Right ventricle myocardium superior (tissue), 1 donor: ENCODE measurements at places on chromosomes 7 and 10. TPM values are rescaled to one million over a fixed set of nuclear protein-coding genes. Genes with fewer than 3 reads are reported as not detected.

JAKMIP3 gene
- total RNA-seq, result 1.5 TPM

SYT15B gene
- 0.89 TPM for total RNA-seq

MKI67 gene
- 2.4 TPM for total RNA-seq

HERC4 gene
- total RNA-seq, result 24.1 TPM

COPS6 gene
- total RNA-seq, result 107 TPM

UCMA gene
- not detected for total RNA-seq

TNS3 gene
- total RNA-seq, result 43.2 TPM

PRSS37 gene
- not detected for total RNA-seq

AKR1C2 gene
- total RNA-seq, result 25.5 TPM

- DNase-seq, result no peak
Observed at GRCh38 chr10:82294874-82295378, 419.9 kb downstream of the NRG3 start.

DNA sequence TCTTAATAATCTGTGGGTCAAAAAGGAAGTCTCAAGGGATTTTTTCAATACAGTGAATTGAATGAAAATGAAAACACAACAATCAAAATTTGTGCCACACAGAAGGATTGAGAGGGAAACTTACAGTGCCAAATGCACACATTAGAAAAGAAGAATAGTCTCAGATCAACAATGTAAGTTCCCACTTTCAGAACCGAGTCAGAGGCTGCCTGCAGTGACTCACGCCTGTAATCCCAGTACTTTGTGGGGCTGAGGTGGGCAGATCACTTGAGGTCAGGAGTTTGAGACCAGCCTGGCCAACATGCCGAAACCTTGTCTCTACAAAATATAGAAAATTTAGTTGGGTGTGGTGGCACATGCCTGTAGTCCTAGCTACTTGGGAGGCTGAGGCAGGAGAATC, 12.5 kb upstream of the KEL start:
- DNase-seq, result no peak

DNA sequence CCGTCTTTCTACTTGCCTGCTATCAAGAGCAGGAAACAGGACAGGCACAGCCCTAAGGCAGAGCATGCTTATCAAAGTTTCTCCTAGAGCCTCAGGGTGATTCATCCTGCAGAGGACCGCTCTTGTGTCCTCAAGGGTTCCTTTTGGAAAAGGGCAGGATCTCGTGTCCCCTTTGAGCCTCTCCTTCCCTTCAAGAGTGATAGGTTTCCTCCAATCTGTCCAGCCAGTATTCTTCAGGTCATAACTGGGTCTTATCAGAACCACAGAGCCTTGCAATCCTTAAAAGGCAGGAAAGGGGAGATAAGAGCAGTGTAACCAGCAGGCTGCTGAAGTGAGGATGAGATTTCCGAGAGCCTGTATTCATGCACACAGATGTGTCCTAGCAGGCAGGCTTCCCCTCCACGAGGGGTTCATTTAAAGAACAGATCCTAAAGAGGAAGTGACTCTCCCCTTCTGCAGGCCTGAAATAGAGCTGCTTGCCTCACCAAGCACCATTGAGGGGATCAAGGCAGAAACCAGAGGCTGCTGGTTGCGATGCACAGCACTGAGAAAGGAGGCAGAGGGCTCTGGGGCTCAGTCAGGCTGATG, 90.5 kb upstream of the SVIL start:
- no peak for DNase-seq

DNA sequence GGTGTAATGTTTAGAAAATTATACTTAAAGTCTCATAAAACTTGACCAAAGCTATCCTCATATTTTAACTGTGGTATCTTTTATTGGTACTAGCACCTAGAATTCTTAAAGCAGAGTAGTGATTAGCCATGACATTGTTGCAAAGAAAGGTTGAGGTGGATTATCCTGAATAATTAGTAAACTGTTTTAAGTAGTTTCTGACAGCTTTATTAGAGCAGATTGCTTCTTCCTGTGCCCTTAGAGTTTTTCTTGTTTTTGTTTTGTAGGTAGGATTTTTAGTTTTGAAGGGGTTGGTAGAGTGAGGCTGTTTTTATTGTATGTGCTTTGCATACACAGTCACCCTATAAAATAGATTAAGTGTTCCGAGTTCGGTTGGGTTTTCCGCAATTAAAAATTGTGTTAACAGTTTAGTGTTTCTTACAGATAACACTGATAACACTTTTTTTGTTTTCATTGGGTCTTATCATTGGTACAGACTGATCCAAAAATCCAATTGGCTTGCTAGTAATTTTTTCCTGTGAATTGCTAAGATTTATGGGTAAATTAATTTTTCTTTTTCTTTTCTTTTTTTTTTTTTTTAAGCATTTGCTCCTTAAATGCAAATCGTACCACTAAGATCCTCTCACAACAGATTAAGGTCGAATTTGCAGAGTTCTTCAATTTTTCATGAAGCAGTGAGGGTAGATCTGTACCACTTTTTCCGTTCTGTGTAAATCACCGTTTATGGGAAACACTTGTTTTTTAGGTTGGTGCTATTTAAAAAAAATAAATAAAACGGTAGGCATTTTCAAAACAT, 2.1 kb upstream of the PBLD start:
- DNase-seq, result no peak

GRCh38 chr10:33869028-33869427, 534.6 kb upstream of the NRP1 start:
- no peak for DNase-seq

- no peak for DNase-seq
Observed at GRCh38 chr10:76621886-76622620, 1015.6 kb downstream of the KCNMA1 start.

DNA sequence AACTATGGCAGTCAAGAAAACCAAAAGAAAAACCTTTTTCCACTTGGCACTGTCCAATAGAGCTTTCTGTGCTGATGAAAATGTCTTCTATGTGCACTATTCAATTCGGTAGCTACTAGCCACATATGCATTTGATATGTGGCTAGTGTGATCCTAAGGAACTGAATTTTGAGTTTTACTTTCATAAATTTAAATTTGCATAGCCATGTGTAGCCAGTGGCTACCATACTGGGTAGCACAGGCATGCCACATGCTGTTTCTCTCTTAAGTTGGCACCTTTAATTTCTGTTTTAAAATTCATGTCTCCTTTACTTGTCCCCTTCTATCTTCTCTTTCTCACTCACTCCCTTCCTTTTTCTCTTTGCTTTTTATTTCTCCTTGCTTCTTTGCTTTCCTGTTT, 455.7 kb downstream of the AUTS2 start:
- no peak for DNase-seq

GRCh38 chr7:93320887-93321286, 88.7 kb downstream of the VPS50 start:
- DNase-seq, result no peak

GRCh38 chr10:79123547-79123963, 54.8 kb downstream of the ZMIZ1 start:
- DNase-seq, result no peak

DNA sequence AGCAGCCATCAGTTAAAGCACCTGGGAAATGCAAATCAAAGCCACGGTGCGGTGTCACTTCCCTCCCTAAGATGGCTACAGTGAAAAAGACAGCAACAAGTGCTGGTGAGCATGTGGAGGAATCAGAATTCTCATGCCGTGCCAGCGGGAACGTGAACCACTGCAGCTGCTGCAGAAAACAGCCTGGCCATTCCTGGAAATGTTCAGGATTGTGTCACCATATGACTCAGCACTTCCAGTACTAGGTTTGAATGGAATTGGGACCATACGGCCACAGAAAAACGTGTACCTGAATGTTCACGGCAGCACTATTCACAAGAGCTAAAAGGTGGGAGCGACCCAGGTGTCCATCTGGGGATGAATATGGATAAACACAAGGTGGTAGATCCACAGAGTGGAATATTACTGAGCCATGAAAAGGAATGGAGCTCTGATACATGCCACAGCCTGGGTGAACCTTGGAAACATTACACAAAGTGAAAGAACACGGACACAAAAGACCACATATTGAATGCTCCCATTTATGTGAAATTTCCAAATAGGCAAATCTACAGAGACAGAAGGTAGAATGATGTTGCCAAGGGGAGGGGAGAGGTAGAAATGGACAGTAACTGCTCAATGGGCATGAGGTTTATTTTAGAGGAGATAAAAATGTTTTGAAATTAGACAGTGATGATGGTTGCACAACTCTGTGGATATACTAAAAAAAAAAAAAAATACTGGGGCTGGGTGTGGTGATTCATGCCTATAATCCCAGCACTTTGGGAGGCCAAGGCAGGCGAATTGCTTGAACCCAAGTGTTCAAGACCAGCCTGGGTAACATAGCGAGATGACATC, 61.6 kb downstream of the MICALL2 start:
- DNase-seq, result no peak

DNA sequence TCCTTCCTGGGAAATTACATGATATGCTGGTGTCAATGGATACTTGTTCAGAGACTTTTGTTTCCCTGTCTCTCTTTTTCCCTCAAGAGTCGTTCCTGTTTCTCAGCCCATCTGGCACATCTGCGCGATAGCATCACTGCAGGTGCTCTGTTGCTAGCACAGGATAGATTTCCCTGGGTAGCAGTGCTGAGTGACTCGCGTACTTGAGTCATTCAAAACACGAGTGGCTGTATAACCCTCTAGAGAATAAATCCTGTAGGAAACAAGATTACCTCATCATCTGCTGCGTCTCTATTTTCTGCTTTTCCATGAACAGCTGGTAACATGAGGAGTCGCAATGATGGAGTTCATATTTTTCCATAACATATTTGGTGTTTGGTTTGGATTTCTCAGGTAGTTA, 452.0 kb upstream of the FZD8 start:
- DNase-seq, result no peak

DNA sequence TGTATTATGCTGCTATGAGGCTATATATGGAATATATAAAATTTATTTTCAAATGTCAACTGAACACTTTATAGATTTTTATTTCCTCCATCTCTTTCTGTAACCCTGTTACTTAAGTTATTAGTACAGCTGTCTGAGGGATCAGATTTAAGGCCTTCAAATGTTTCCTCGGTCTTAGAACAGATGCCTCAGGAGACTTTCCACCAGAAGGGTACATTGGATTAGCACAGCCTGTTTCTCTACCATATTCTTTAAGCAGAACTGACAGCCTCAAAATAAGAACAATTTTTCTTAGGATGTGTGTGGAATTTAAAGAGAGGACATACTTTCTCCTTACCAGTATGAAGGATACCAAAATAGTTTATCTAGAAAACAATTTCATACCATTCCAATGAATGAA, 53.0 kb upstream of the HGF start:
- DNase-seq, result no peak

DNA sequence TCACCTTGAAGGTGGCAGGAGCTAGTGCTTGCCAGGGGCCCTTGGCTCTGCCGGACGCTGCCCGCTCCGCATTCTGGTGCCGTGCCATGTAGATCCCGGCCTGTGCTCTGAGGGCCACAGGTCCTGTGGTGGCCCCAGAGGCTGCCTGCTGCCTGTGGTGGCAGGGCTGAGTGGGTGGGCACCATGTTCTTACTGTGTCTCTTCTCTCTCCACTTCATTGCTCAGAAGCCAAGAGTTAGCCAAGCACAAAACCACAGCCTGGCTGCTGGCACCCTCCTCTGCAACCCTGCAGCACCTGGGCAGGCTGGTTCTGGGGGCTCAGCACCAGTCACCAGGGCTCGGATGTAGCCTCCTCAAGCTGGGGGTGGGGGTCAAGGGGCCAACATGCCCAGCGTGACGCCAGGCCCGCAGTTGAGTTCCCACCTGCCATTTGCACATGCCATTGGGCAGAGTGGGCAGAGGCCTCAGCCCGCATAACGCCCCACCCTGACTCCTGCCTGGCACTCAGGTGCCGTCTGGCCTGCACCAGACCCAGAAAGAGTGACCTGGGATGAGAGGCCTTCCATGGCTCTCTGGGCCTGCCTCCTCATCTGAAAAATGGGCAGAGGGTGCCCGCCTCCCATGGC, 16.3 kb downstream of the ZMIZ1 start:
- no peak for DNase-seq

- DNase-seq, result no peak
Observed at GRCh38 chr7:35331730-35332678, 78.1 kb upstream of the TBX20 start.

DNA sequence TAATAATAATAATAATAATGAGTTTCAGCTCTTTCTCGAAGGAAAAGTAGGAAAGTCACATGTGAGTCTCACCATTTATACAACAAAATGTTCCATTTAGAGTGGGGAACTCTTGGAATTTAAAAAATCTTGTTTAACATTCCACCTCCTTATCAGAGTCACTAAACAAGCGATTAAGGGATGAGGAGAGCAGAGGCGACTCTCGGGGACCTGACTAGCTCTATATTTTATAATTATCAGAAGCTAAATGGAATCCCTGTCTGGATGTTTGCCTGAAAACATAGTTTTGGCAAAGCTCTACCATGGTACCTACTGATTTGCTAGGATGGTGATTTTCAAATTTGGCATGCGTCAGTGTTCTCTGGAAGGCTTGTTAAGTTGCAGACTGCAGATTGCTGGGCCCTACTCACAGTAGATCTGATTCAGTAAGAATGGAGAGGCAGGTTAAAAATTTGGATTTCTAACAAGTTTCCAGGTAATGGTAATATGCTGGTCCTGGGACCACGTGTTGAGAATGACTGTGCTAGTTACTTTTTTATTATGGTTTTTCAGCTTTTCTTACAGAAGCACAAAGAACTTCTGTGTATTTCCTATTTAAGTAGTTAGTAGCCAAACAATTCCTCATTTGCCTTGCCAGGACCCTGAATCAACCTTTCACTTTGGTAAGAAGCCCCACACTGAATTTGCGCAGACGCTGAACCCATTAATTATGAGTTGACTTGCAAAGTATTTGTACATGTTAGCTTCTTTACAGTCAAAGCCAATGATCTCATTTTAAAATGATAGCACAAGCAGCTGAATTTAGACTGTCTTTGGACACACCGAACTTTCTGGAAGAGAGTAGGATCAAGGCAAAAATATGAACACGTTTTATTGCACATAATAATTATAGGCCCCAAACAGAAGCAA, 39.5 kb downstream of the CPED1 start:
- no peak for DNase-seq

GRCh38 chr7:150569245-150569955, 2.2 kb downstream of the GIMAP4 start:
- no peak for DNase-seq

DNA sequence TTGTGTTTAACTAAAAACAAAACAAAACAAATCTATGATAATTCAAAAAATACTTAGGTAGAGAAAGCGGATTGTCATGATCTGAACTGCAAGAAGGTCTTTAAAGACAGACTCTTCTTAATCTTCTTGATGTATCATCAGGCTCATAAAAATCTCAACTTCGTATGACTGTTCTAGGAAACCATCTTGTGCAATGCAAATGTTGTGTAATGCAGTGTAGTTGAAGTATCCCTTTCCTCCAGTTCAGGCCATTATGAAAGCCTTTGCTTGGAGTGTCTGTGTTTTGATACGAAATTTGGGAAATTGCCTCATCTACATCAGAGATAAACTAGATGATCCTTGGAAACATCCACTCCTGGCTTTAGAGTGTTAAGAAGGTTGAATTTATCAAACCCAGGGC, 30.9 kb downstream of the CDK1 start:
- DNase-seq, result no peak

- DNase-seq, result peak; percentile 85
Observed at GRCh38 chr7:44309271-44310091, 15.9 kb downstream of the CAMK2B start.
